ENCODE measurements at places on chromosomes 3 and 15.

- no peak for DNase-seq
Observed at GRCh38 chr15:39132070-39132469, 448.8 kb upstream of the THBS1 start.

DNA sequence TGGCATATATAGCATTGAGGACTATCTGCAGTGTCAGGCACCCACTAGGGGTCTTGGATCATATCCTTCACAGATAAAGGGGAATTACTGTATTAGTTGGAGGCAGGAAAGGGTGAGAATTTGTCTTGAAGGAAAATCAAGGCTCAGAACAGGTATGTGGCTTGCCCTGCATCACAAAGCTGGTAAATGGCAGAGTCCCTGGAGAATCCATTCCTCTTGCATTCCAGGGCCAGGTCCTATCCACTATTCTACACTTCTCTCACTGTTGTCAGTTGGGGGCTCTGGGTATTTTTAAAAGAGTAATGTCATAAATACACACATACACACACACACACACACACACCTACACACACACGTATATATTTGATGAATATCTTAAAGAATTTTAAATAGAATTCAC, 19.8 kb upstream of the FGF12 start:
- no peak for DNase-seq

GRCh38 chr15:46151786-46152185, 517.0 kb downstream of the SQOR start:
- no peak for DNase-seq

DNA sequence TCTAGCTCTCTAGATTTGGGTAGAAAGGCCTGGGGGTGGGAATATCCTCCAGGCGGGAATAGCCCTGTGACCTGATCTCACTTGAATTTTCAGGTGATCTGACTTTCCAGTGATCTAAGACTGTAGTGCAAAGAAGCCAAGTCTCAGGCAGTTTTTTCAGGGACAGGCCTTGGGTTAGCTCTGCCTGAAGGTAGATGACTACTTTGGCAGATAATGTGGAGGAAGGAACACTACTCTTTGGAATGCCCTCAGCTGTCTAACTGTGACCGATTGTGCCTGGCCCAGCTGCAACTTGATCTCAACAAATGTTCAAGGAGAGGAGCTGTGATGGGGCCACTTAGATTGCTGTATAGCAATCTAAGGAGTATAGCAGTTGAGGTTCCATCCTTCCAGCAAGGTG, 193.7 kb downstream of the TCF12 start:
- no peak for DNase-seq

DNA sequence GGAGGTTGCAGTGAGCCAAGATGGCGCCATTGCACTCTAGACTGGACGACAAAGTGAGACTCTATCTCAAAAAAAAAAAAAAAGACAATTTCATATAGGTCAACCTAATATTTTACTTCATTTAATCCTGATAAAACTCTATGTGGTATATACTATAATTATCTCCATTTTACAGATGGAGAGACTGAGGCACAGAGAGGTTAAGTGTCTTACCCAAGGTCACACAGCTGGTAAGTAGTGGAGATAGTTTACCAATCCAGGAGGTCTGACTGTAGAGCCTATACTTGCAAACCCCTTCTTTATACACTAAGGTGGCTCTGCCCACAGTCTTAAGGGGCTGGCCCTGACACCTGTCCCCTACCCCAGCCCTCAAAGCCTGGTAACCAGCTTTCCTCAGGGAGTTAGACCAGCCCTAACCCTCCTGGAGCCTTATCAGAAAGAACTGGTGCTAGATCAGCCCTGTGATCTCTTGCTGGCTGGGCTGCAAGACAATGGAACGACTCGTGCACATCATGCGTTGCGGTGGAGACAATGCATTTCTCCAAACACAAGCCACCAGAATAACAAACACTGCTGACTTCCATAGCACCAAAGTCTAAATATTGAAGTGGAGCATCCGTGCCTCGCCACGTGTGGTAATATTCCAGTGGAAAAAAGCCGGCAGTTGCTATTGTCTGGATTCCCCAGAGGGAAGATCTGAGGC, 60.0 kb upstream of the SMAD3 start:
- DNase-seq = no peak

GRCh38 chr3:40170395-40170794, 139.1 kb upstream of the EIF1B start:
- no peak for DNase-seq

GRCh38 chr3:171320750-171321558, 139.3 kb downstream of the TNIK start:
- no peak for DNase-seq

DNA sequence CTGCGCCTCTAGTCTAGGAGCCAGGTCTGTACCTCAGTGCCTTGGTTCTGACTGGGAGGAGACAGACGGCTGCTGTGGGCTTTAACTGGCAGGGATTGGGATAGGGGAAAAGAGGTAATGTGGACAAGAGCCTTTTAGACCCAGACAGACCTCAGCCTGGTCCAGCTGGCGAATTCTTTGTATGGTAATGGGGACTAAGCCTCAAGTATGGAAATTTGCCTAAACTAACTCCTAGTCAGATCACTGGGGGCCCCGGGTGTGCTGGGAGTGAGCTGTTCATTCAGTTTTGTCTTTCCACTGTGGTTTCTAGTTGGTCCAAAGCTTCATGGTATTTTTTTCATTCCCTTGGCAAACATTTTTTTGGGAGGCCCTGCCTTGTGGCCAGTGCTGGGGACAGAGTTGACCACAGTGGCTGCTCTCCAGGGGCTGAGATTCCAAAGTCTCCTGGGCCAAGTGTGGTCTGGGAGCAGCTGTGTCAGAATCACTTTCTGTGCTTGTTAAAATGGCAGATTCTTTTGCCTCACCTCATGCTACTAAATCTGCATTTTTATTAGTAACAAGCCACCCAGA, 261.4 kb upstream of the C2CD4B start:
- no peak for DNase-seq

DNA sequence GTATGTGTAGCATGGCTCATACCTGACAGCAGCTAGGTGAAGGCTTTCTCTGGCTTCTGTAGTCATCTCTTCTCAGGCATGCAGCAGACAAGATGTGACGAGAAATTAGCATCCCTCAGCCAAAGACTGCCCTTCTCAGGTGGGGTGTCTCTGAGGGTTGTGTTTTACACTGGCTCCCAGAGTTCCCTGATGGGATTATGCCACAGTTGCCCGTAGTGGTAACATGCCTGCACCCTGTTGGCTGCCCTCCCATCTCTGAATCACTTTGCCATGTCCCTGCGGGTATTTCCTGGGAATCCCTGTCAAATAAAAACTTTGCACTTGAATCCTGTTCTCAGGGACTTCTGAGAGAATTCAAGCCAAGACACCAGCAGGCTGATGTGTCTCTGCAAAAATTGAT, 70.5 kb downstream of the LRTM1 start:
- no peak for DNase-seq

GRCh38 chr3:36678216-36679013, 85.9 kb downstream of the DCLK3 start:
- DNase-seq = no peak

GRCh38 chr3:52286777-52287110, 884 bp upstream of the GLYCTK start:
- no peak for DNase-seq

GRCh38 chr3:117630469-117630868, 920.9 kb downstream of the TUSC7 start:
- no peak for DNase-seq

DNA sequence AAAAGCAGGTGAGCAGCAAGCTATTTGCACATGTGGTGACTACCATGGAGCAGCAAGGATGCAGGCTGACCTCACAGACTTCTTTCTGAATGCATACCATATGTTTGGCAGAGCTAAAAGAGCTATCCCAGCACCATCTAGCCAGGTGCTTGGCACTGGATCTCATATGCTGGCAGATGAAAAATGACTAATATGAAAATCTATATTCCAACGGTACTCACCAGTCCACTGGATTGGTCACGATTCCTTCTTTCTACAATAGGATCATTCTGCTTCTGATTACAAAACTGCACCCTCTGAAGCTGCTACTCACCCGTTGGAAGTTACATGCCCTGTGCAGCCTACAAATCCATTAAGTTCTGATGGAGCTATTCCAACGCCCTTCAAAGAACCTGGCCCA, 714.3 kb upstream of the CFAP20DC start:
- no peak for DNase-seq

DNA sequence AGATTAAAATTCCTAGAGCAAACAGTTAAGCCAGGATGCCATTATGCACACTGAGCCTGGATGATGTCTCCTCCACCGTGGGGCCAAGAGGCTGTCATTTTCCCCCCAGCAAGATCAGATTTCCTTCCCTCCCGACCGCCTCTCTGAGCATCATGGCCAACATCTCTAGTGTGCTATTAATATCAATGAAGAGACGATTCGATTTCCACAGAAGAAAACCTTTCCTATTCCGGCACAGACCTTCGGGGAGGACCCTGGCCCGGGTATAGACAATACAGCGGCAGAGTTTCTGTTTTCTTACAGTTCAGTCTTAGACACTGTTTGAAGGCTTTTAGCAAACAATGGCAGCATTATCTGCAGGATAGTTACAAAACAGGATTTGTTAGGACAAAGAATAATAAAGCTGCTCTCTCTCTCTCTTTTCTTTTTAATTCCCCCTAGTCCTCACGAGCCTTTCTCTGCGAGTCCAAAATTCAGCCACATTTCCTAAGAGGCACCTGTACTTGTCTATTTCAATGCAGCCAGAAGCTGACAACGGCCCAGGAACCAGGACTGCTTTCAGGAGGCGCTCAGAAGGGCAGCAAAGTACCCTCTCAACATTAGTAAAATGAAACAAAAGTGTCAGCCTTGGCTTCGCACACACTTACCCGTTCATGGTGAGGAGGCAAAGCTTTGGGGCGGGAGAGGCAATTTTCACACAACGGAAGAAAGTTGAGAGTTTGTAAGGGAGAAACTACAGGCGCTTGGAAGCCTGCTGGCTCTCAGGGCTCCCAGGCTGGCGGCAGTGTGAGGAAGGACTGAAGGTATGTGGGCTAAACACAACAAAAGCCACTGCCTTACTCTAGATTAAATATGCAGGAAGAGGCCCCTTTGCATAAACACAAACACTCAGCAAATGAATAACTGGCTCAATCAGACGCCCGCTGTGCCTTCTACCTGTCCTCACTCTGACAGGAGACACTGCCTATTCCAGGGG, 278.0 kb downstream of the FOXP1 start:
- peak; percentile 71 for DNase-seq

DNA sequence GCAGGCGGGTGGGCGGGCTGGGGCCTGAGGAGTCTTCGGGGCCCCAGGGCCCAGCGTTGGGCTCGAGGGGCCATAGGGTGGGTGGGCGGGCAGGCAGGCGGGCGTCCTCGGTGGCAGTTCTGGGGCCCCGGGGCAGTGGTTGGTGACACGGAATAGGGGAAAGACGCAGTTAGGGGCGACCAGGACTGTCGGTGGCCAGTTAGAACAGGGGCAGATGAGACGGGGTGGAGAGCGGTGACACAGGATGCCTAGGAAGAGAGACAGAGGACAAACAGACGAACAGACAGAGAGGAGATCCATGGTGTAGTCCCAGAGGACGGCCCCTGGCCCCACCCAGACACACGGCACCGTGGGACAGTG, 36.5 kb downstream of the GRIP2 start:
- no peak for DNase-seq

DNA sequence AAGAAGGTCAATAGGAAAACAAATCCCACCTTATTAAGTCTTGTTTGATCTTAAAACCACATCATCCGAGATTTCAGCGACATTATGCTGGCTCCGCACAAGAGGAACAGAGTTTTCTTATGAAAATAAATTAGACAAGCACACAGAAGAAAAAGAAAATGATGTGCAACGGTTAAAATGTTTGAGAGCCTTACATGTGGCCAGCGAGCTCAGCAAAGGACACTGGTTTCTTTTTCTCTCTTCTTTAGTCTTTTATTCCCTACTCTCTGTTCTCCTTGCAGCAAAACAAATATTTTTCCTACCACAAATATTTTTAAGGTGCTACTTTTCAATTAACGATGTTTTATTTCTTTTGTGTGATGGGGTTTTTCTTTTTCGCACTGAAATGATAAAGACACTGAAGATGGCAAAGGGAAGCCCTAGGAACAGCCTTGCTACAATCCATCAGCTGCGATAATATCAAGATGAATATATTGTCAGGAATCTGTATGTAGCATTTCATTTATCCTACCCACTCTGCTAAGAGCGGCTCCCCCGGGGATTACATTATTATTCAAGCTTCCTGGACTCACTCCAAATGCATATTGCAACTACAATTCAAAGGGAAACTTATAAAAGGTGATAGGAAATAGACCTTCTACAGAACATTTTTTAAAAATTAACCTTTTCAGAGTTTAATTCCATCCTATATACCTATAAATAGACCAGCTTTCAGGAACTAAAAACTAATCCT, 72.9 kb downstream of the ANXA2 start:
- DNase-seq = no peak

DNA sequence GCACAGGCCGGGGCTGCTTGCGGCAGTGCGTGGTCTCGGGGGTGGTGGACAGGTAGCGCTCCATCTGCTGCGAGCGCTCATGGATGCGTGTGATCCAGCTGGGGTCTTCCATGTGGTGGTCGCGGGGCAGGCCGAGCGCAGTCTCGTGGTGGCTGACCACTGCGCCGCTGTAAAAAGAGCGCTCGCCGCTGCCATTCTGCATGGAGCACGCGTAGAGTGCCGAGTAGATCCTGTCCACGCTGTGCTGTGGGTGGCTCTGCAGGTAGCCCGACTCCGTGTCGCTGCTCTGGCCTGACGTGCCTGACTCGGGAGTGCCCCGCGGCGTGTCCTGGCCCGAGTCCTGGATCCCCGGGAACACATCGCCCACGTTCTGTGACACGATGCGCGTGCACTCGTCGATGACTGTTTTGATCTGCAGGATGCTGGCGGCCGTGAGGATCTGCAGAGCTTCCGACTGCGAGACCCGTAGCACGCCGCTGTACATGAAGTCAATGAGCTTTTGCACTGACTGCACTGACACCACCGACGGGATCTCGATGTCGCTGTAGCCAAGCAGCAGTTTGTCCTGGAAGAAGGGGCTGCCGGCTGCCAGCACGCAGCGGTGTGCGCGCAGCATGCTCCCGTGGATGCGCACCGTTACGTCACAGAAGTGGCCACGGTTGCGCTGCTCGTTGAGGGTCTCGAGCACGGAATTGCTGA, 57.4 kb downstream of the TIGIT start:
- no peak for DNase-seq

DNA sequence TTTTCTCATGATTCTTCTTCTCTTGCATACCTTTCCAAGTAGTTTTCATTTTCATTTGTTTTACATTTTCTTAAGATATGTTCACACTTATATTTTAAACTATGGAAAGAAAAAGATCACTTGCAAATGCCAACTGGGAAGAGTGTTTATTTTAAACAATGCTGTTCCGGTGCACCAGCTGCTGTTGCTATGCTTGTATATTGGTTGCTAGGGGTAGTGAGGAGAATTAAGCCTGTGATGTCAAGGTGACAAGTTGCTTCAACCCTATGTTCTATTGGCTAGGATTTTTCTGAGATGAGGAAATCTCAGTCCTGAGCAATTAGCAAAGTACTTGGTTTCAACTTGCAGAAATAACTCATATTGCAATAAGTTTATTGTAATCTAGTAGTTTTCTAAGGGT, 500.1 kb downstream of the MFSD1 start:
- no peak for DNase-seq

DNA sequence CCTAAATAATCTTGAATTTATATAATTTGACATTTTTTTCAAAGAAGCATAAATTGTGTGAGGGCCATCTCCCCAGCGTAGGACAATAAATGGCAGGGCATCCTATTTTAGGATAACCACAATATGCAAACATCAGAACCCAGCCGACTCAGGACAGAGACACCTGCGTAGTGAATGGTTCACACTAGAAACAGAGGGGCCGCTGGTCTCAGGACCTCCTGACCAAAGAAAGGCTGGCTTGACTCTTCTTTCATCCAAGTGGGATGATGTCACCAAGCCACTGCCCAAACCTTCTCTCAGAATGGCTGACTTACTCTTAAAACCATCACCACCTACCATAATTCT, 162.1 kb downstream of the FOXP1 start:
- DNase-seq = no peak
